ENCODE measurements at places on chromosomes 12 and 14.

DNA sequence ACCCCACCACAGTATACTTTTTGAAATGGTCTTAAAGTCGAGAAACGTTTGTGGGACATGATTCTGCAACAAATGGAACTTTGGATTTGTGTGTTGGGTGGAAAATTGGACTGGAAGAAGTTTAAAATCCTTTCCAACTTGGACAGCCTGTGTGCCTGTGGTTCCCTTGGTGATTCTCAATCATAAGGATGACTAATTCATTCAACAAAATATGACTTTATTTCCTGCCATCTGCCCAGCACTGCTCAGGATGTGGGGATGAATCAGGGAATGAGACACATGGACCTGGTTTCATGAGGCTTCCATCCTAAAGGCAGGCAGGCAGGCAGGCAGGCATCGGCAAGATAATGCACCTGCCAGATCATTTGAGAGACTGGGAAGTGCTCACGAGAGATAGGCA is 57.3 kb upstream of the TMEM132D start:
- no peak for DNase-seq

DNA sequence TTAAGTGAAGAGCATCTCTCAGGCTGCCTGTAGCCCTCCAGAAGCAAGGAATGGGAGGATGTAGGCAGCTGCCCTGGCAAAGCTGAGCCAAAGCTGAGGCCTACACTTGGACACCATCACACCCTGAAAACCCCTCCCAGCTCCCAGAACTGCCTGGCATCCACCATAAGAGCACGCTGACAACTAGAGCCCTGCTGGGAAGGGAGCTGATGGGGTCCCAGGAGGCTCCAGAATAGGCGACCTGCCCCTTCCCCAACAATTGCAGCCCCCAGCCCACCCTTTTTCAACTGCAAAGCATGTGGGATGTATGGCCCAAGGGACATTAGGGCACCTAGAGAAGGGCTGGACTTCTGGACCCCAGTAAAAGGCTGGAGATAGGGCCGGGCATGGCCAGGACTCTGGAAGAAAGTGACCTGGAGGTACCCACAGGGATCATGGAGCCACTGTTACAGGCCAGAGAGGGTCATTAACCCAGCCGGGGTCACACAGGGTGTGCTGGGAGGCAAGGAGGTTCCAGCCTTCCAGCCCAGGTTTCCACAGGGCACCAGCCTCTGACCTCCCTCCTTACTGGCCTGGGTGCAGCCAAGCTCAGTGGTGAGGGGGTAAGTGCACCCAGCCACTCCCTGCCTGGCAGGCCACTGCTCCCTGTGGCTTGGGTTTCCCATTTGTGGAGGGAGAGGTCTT is 27.8 kb downstream of the FAM222A start:
- DNase-seq: no peak

GRCh38 chr12:123150744-123151456 is at the start of gene PITPNM2:
Gene PITPNM2, minus strand, starts transcription at chr12:123151090. Its CDS starts 116,500 bp downstream, at chr12:123034590.
- peak; percentile 14 for DNase-seq

DNA sequence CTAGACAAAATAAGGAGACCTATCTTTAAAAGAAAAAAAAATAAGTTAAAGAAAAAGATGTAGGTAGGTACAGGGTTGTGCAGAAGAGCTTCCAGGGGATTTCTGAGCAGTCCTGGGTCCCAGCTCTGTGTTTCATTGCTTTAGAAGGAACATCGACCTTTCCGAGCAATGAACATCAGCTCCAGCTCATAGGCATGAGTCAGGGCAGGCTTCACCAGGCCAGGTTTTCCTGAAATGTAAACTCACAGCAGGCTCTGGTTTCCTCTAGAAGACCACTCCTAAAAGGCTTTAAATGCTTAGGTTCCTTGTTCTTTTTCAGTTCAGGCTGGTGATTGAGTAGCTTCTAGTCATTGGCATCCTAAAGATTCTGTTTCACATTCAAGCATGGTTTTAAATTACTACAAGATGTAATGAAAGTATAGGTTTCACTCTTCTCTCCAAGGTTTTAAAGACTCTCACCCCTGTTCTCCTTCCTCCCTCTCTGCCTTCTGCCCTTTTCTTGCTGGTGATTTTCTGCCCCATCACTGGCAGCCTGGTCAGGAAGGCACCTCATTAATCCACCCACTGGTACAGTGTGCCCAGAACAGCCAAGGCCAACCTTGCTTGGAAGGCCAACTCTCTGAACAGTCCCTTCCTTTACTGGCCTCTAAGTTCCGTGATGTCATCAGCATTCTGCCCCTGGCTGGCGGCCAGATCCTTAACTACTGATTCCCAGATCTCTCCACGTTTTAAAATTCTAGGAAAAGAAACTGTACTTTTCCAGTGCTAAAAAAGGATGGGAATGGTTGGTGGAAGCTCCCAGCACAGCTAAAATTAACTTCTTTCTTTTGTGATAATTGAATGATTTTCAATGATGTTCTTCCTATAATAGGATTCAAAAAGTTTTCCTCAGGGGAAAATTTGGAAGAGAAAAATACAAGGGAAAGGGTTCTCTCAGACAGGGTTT is 109.4 kb upstream of the HIF1A start:
- DNase-seq: no peak

GRCh38 chr12:104172570-104172947 is 34.5 kb upstream of the NFYB start:
- no peak for DNase-seq

DNA sequence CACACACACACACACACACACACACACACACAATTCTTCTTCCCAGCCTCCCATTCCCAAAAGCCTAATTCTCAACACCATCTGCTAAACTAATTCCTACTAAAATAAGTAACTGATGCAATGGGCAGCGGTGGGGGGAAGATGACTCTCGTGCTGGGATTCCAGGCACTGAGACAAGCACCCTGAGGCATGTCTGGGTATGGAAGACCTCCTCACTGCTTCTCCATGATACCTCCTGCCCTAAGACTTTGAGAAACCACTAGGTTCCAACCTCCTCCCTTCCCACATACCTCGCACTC is 789 bp upstream of the VWF start:
- no peak for DNase-seq

- DNase-seq: no peak
Measured at GRCh38 chr12:56119361-56119796, 1.3 kb downstream of the ZC3H10 start.

DNA sequence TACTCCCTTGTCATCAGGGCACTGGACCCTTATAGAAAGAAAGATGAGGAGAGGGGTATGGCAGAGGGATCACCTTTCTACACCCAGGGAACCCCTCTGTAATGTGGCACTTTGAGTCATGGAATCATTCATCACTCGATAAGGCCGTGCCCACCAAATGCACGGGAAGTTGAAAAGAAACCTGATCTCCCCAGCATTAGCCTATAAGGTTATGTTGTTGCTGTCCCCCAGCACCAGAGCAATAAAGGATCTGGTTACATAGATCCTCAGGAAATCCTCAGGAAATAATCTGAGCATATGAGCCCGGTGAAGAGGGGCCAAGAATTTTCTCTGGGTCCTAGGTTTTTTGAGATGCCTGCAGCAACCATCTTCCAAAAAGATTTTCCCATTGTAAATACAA is 148.8 kb upstream of the CRY1 start:
- DNase-seq: no peak

- no peak for DNase-seq
Measured at GRCh38 chr12:77213319-77213718, 147.9 kb upstream of the E2F7 start.

DNA sequence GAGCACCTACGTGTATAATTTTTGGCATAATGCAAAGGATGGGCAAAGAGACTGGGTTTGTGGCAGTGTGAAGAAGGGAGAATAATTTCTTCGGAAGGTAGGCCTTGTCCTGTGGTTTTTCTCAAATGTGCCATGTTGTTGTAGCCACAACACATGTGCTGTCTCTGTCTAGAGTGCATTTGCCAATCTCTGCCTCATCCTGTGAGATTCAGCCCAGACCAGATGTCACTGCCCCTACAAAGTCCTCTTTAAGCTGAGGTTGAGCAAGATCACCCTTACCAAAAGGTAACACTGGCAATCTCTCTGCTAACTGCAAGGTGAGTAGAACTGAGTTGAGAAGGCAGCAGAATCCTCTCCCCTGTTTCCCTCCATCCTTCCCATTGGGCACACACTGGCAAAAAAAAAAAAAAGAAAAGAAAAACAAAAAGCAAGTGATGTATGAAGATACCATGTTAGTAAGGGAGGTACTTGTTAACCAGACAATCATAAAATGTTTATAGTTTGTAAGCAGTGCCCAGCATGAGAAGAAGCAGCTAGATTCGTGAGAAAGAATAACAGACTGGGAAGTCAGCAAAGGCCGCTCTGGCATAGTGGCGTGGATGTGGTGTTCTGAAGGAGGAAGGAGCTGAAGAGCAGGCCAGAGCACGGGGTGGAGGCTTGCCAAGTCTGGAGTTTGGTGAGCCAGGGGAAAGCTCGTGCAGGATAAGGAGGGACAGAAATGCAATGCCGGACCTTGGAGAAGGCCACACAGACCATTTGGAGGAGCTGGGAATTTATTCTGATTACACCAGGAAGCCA is 18.9 kb downstream of the DYRK2 start:
- DNase-seq: no peak

- no peak for DNase-seq
Measured at GRCh38 chr14:73176685-73177084, 40.4 kb downstream of the PSEN1 start.

- DNase-seq: no peak
Measured at GRCh38 chr12:18281941-18282340, 20.6 kb downstream of the PIK3C2G start.

GRCh38 chr14:35213869-35214387 is 78.3 kb upstream of the PSMA6 start:
- DNase-seq: no peak

DNA sequence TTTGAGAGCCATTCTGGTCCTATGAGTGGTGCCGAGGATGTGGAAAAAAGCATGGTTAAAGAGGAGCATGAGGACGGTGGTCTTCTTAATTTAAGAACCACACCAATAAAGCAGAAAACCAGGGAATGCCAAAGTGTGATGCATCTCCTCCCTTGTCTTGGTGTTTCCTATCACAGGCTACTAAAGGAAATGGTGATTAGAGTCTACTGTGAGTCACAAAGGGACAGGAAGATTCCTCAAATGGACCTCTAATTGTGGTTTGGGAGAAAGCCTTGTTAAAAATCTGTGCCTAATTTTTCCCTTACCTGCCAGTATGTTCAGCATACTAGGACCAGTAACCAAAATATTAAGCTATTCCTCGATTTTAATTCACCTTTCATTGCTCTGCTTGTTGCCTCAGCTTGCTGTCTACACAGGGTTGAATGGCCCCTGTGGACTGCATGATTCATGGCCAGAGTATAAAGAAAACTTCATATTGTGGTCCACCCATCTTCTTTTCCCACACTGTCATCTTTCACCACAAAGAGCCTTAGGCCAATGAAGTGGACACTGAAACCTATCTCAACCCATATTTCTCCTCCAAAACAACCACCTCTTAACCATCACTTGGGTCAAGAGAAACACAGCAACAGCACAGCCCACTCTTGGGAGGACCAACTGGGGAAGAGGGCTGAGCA is 38.8 kb downstream of the DIO2 start:
- DNase-seq: no peak

GRCh38 chr12:252636-253035 is 10.0 kb downstream of the SLC6A13 start:
- DNase-seq: no peak

- no peak for DNase-seq
Measured at GRCh38 chr12:38586789-38587188, 270.2 kb downstream of the ALG10B start.
